ENCODE measurements at places on chromosomes 1 and 21.

DNA sequence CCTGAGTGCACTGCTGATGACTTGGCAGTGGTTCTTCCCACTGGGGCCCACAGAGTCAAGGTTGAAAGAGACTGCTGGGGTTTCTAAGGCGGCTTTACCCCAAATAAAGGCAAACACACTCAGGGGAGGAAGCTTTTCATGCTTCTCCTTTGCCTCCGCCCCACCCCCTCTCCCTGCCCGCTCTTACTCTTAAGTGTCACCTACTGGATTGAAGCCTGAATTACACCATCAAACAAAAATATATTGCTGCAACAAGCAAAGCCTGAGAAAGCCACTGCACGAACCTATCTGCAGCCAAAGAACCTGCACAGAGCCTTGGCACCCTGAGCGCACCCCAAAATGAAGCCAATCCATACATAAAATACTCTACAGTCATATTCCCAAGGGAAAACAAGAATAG is 63.1 kb downstream of the PTGFR start:
- no peak for DNase-seq

DNA sequence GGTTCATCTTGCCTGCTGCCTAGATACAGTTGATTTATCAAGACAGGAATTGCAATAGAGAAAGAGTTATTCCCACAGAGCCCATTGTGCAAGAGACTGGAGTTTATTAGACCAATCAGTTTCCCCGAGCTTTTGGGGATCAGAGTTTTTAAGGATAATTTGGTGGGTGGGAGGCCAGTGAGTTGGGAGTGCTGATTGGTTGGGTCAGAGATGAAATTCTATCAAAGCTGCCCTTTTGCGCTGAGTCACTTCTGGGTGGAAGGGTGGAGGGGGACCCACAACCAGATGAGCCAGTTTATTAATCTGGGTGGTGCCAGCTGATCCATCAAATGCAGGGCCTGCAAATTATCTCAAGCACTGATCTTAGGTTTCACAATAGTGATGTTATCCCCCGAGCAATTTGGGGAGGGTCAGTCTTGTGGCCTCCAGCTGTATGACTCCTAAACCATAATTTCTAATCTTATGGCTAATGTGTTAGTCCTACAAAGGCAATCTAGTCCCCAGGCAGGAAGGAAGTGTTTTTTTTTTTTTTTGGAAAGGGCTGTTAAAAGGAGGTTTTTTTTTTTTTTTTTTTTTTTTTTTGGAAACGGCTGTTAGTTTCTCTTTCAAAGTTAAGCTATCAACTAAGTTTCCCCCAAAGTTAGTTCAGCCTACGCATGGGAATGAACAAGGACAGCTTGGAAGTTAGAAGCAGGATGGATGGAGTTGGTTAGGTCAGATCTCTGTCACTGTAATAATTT is 7.4 kb downstream of the SLC16A4 start:
- no peak for DNase-seq

- DNase-seq = no peak
These were observed 18.0 kb upstream of the SOD1 start for GRCh38 chr21:31641416-31641922.

DNA sequence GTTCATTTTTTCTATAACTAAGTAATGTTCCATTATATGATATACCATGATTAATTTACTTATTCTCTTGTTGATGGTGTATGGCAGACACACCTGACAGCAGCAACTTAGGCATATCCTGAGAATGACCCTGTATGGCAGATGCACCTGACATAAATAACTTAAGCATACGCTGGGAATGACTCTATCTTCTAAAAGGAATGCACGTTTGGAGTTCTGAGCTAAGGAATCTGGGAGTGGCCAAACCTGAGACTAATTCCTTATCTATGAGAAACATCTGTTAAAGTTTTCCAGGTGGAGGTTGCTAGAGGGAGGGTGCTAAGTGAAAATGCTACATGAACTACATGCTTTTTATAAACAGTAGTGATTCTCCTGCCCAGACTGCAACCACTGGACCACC is 96.7 kb upstream of the RGS18 start:
- DNase-seq = no peak

DNA sequence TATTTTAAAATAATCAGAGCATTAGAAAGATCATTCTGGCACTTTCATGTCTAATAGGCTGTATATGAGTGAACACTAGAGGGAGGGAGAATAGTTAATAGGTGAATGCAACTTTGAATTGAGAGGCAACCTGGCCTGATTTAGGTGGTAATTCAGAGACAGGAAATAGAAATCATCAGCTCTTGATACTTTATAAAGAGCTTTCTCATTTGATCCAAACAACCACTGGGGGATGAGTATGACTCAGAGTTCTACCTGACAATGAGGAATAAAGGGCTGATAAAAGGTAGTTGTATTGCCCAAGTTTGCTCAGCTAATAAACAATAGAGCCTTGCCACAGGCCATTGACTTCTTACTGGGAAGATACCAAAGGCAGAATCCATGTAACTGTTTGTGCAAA is 5.2 kb upstream of the FAM89A start:
- no peak for DNase-seq

DNA sequence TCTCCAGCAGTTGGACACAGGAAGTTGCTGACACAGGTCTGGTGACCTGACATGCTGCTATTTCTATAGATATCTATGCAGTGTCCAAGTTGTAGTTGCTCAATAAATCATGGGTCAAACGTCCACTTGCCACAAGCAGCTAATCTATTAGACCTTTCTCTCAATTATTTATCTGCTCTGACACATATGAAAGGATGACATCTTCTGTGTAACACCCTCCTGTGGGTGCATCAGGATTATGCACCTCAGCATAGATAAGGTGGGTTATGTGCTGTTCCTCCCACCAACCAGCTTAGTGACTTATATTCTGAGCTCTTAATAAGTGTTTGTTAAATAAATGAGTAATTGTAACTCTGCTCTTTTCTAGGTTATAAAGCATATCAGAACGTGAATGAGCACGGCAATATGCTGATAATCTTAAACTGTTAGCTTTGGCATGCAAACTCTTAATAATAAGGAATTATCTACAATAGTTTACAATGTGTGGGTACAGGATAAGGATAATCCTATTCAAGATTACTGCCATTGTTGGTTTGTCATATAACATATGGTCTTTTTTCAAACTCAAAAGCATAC is 90.7 kb upstream of the GCLM start:
- no peak for DNase-seq

DNA sequence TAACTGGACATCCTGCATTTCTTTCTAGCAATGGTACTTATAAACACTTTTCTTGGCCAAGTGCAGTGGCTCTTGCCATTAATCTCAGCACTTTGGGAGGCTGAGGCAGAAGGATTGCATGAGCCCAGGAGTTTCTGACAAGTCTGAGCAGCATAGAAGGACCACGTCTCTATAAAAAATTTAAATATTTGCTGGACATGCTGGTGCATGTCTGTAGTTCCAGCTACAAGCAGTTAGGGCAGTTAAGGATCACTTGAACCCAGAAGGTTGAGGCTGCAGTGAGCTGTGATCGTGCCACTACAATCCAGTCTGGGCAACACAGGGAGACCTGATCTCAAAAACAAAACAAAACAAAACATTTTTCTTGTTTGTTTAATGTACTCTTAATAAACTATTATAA is 434.0 kb downstream of the PLA2G4A start:
- DNase-seq = no peak

DNA sequence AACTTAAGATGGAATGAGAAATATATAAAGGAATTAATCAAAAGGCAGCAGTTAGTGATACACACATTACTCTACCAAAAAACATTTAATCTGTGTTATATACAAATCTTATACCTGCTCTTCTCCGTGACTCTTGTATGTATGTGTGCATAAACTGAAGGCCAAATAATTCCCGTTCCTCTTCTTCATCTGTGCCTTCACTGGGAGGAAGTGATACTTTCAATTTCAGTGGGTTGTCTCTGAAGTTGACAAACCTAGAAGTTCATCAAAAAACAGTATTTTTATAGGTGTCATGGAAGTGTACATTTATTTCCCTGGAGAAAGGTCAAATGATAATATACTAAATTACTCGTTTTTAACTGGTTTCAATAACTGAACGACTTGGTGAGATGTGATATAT is 19.3 kb downstream of the TRMT13 start:
- DNase-seq = no peak

DNA sequence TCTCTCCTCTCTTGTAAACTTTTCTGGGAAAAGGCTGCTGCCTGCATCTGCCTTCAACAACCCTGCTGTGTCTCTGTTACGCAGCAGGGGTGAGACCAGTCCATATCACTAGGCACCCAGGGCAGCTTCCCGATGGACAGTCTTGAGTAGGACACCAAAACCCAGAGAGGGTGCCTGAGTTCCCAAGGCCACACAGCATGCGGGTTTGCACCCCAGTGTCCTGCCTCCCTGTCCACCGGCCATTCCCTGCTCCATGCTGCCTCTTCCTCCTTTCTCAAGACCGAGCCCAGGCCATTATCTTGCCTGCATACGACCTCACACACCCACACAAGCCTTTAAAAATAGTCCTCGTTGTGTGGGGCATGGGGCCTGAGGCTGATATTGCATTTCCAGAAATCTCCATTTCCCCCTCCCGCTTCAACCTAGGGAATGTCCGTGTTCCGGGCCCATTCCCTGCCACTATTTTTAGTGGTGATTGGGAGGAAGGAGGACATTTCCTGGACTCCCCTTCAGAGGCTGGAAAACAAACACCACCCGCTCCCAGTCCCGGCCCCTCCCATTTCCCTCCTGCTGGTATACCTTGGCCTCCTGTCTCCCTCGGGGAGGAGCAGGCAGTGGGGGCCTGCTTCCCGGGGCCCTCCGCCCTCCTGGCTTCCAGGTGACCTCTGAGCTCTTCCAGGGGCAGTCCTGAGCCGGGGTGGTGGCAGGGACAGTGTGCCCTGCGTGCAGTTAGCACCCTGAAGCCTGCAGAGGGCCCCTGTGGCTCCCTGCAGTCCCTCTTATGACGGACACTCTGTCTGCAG is 132.4 kb upstream of the TMEM51 start:
- DNase-seq = no peak

DNA sequence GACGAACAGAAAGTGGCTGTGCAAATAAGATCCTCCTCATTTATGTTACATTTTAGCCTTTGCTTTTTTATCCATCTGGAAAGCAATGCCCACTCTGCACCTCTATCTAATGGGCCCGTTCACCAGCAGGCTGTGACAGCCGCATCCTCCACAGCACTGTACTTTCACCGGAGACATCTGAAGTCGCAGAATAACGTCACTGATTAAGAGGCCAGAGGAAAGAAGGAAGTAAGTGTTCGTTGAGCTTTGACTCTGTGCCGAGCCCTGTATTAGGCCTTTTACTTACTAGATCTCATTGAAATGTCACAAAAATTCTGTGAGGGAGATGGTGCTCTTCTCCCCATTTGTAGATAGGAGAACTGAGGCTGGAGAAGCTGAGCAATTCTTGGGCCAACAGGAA is 62.3 kb downstream of the KAZN start:
- no peak for DNase-seq

All from activated gamma-delta T cell (primary cell).